ENCODE measurements at places on chromosomes 16 and 17.

DNA sequence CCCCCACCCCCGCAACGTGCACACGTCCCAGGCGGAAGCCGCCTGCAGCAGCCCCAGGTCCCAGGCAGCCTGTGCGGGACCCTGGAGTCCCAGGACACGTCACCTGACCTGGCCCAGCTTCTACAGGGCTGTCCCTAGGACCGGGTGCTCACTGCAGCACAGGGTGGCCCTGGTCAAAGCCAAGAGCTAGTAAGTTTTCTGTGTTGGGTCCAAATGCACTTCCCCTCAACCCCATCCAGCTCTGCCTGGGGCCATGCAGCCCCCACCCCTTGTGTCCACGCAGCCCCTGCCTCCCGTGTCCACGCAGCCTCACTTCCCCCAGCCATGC, 22.1 kb upstream of the PVALEF start:
- no peak for DNase-seq

DNA sequence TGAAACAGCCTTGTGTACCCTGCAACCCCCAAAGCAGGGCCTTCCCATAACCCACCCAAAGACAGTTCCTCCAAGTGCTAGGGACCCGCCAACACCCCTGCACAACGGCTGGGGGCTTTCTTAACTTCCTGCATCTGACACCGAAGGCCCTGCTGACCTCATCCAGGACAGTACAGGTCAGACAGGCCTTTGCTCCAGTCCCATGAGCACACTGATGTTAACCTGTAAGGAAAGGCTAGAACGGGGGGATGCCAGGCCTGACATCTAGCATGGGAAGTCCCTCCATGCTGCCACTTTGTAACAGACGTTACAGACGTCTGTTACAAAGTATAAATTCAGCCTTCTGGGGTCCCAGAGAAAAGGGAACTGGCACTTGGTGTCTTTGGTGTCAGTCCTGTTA, 369.1 kb downstream of the CPPED1 start:
- no peak for DNase-seq

DNA sequence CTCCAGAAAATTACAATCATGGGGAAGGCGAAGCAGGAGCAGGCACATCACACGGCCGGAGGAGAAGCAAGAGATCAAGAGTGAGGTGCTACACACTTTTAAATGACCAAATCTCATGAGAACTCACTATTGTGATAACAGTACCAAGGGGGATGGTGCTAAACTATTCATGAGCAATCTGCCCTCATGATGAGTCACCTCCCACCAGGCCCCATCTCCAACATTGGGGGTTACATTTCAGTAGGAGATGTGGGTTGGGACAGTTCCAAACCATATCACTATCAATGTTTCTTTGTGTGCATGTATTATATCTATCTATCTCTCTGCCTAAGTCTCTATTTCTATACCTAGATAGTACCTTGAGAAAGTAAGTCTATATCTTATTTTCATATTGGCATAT, 724.8 kb downstream of the CDH11 start:
- DNase-seq = no peak

DNA sequence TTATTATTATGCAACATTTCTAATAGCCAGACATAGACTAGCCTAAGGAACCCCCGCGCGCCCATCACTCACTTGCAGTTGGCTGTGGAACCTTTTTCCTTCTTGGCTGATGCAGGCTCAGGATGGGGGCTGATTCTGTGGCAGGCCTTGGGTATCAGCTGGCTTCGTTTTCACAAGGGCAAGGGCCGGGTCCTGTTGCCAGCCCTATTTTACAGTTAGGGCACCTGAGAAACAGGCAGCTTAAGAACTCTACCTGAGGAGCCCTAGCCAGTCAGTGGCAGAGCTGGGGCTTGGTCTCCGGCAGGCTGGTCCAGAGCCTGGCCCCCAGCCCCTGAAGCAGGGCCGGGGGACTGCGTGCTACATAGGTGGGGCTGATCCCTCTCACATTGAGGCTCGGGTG, 28.7 kb downstream of the ADGRG5 start:
- no peak for DNase-seq

- DNase-seq = no peak
These were observed 96.6 kb downstream of the CYB561 start for GRCh38 chr17:63349478-63350000.

DNA sequence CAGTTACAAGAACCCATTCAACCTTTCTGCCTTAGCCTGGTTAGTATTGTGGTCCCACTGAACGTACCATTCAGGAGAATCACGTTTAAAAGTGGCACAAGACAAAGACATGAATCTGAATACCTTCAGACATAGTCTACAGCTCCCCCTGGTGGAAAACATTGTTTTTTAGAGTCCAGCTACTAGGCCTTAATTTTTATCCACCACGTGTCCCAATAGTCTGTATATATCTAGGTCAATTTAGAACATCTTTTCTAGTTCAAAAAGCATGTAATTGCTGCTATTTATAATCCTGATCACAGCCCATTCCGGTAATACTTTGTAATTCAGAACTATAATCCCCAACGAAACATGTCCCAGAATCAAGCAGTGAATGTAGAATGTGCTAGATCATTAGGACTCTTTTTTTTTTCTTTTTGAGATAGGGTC, 13.7 kb upstream of the GUCY2D start:
- DNase-seq = peak; percentile 56

DNA sequence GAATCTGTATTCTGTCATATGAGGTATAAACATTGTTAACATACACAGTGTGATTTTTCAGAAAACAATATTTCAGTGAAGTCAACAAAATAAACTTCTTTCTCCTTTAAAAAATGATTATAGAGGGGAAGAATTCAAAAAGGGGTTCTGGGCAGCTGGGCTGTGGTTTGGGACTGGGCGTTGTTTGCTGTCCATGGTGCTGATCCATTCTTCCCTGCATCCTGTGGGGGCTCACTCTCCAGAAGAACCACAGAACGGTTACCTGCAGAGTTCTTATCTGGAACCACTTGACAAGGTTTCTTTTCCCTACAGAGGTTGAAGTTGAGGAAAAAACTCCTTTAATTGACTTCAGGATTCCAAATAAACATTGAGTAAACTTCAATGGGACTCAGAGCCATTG, 1091.0 kb downstream of the CDH8 start:
- peak; percentile 75 for DNase-seq

DNA sequence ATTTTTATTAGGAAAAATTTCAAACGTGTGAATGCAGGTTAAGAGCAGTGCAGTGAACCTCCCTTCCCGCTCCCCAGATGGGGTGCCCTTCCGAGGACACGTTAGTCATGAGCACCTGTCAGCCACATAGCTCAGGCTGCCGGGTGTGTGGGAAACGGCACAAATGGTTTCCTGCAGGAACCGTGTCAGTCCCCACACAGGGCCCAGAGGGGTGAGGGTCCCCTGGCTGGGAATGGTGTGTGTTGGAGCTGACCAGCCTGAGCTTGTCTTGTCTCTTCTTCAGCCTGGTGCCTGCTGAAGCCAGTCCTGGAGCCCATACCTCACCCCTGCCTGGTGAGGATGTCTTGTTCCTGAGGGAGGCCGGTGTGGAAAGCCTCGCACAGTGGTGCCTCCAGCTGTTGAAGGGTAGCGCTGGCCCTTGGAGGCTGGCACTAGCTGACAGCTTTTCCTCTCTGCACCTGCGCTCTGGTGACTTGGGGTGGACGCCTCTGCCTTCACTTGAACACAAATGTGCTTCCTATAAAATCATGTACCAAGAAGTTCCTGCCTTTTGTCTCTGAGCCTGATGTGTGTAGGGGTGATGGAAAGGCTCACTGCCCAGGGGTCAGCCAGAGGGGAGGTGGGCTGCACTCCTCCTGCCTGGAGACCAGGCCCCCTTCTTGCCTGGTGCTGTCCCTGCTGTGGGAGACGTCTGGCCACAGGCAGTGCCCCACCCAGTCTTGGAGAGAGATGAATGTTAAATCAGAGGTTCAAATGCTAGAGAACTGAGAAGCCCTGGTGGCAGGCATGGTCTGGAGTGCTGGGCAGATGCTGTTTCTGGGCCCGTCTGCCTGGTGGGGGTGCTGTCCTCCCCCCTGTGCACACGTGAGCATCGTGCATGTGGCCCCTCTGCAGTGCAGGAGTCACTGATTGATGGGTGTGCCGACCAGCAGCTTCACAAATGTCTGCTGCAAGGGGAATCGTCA, 102.6 kb upstream of the ZNF750 start:
- no peak for DNase-seq

GRCh38 chr17:42618442-42619150, 9.1 kb downstream of the TUBG1 start:
- peak; percentile 19 for DNase-seq

DNA sequence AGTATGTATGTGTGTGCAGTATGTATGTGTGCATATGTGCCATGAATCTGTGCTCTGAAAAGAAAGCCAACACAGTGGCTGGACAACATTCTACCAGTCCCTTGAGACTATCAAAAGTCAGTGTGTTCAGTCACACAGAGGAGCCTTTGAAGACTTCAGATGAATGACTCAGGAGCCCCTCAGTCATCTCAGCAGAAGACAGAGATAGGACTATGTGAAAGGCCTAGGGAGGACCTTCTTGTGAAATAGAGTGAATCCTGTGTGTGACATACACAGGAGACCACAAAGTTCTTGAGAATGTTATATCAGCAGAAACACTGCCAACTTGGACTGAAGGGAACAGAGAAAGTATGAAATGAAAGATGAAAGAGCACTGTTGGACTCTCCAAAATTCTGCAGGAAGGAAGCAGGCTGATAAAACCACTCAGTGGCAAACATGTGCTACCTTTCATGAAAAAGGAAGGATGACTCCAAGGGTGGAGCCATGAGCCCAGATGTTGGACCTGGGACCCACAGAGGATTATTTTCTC, 108.4 kb downstream of the METRNL start:
- no peak for DNase-seq

GRCh38 chr17:62781831-62782251, 26.3 kb downstream of the MARCHF10 start:
- no peak for DNase-seq

DNA sequence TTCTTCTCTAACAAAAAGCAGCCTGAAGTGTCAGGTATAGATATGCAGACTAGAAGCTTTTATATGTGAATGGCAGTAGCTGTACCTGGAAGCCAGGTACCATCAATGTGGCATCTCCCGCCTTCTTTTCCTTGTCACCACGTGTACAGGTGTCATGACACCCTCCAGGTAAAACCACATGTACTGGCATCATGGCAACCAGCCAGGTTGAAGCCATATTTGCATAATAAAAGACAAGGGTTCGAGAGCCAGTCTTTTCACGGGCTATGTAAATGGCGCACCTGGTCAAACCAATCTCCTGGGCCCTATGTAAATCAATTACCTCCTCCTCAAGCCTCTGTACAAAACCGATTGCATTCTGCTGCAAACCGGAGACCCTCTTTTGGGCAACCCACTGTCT, 541.3 kb downstream of the CDH11 start:
- DNase-seq = no peak

DNA sequence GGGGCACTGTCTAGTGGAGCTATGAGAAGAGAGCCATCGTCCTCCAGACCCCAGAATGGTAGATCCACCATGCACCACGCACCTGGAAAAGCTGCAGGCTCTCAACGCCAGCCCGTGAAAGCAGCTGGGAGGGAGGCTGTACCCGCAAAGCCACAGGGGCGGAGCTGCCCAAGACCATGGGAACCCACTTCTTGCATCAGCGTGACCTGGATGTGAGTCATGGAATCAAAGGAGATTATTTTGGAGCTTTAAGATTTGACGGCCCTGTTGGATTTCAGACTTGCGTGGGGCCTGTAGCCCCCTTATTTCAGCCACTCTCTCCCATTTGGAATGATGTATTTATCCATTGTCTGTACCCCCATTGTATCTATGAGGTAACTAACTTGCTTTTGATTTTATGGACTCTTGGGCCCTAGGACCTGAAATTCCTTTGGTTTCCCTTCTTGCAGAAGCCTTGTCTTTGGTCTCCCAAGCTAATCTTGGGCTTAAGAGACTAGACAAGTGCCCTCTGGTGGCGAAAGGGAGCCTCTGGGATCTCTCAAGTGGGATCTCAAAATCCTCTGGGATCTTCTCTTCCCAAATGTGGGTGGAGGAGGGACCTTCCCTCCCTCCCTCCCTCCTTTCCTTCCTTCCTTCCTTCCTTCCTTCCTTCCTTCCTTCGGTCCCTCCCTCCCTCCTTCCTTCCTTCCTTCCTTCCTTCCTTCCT, 58.2 kb upstream of the HAPSTR1 start:
- peak; percentile 35 for DNase-seq
